HT1080 (cell line): ENCODE measurements at places on chromosomes 16 and 17.

DNA sequence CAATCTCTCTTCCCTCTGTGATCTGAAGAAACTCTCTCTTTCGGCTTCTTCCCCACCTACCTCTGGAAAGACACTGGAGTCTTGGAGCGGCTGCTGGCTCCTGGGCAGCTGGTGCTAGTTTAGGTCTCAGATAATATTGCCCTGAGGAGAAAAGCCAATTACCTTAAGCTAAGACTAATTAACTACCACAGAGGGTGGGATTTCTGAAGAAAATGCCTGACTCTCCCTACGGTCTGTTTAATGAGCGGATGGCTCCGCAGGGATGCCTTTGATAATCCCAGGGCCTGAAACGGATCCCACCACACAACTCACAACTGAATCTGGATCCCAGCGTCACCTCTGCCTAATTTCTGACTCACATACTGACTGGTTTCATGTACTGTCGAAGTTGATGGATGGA lies 127.0 kb upstream of the NLRP1 start:
- no peak for DNase-seq

GRCh38 chr16:66592814-66593213 lies 11.7 kb upstream of the CMTM3 start:
- DNase-seq: no peak

GRCh38 chr16:71319999-71320398 lies 30.8 kb upstream of the CMTR2 start:
- DNase-seq: no peak

GRCh38 chr17:66540131-66540781 lies 237.8 kb downstream of the PRKCA start:
- peak; percentile 95 for DNase-seq

GRCh38 chr16:67661101-67661761 lies 471 bp downstream of the PARD6A start:
- no peak for DNase-seq

DNA sequence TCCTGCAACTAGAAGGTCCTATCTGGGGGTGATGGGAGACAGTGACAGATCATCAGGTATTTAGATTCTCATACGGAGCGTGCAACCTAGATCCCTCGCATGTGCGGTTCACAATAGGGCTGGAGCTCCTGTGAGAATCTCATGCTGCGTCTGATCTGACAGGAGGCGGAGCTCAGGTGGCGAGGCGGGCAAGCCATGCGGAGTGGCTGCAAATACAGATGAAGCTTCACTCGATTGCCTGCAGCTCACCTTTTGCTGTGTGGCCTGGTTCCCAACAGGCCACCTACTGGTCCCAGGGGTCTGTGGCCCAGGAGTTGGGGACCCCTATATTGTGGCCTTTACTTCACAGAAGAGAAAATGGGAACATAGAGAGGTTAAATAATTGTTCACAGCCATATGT lies 200.4 kb downstream of the IRF8 start:
- DNase-seq: no peak

DNA sequence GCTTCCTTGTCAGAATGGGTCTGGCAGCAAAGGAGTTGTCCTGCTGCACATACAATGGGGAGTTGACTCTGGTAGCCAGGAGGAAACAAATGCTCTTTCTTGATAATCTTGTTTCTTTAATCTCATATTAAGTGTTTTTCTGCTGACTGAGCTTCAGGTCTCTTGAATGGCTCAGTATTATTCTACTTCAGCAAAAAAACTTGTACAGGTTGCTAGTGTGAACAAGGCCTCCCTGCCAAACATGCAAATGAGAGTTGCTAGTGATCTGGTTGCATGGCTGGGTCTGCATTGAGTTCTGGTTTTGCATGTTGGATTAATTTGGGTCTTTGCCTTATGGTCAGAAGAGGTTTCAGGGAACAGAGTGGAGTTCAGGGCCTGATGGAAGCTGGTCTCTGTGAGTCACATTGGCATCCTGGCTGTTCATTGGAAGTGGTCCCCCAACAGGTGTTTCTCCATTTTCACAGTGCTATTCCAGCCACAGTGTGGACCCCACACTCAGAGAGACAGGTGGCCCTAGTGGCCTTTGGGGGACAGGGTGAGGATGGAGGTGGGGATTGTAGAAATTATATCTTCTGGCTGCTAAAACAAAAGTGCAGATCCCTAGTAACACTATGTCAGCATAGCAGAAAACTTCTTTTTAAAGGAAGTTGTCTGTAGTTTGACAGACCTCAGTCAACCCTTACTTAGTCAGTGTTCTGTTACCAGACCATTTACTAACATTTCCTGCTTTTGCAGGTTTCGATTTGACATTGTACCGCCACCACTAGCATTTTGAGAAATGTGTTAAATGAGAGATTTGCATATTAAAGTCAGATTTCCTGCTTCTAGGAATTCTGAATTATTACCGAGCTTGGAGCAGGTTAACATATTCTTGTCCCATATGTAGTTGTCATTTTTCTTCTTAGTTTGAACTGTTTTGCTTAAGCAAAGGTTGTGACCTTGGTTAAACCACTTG lies 47.1 kb downstream of the EPN2 start:
- no peak for DNase-seq

GRCh38 chr16:62751218-62751617 lies 715.0 kb upstream of the CDH8 start:
- DNase-seq: no peak

GRCh38 chr17:2403044-2403443 lies 2.2 kb upstream of the MNT start:
- no peak for DNase-seq

DNA sequence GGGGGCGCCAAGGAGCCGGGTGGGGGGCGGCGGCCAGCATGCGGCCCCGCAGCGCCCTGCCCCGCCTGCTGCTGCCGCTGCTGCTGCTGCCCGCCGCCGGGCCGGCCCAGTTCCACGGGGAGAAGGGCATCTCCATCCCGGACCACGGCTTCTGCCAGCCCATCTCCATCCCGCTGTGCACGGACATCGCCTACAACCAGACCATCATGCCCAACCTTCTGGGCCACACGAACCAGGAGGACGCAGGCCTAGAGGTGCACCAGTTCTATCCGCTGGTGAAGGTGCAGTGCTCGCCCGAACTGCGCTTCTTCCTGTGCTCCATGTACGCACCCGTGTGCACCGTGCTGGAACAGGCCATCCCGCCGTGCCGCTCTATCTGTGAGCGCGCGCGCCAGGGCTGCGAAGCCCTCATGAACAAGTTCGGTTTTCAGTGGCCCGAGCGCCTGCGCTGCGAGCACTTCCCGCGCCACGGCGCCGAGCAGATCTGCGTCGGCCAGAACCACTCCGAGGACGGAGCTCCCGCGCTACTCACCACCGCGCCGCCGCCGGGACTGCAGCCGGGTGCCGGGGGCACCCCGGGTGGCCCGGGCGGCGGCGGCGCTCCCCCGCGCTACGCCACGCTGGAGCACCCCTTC lies 484 bp downstream of the FZD2 start:
- DNase-seq: no peak

DNA sequence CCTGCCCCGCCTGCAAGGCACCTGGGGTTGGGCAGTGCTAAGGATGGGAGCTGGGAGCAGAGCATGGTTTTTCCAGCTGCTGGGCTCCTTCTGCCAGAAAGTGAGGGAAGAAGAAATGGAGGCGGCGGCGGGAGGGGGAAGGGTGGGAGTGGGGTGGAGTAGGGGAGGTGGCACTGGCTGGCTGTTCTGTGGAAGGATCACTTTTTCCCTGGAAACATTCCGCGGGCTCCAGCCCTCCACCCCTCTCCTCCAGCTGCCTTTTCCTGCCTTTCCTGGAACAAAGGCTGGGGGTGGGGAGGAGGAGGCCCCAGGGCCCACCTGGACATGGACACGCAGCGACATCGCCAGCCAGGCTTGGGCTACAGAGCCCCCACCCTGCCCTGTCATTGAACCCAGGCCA lies 41.1 kb downstream of the CFAP20 start:
- DNase-seq: no peak

- peak; percentile 5 for DNase-seq
Observed at GRCh38 chr17:73998653-73999645, 204.5 kb upstream of the RPL38 start.

DNA sequence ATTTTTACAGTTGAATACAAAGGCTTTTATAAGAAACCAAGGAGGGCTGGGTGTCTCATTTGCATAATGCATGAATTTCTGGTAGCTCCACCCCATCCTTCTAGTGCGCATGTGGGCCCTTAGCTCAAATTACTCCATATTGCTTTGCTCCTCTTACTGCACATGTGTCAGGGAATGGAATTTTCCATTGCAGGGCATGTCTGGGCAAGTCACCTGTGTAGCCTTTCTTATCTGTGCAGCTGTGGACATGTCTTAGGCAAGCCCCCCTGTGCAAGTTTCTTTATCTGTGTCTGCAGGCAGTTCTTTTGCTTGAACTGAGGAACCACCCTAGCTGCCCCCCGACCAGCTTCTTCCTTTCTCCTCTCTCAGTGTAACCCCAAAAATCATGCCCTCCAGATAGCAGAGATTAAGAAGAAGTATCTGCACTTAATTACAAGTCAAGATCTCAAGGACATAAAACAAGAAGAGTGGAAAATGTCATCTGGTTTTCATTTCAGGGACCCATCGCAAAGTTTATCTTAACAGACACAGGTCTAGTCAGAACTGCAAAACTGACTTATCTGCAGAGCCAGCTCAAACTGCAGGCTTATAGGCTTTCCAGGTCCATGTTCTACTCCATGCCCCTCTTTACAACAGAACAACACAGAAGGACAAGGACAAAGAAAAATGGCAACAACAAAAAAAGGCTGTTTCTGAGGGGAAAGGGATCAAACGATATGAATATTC lies 137.9 kb upstream of the HS3ST4 start:
- DNase-seq: peak; percentile 29

GRCh38 chr16:11613381-11614303 lies 26.9 kb upstream of the LITAF start:
- no peak for DNase-seq

DNA sequence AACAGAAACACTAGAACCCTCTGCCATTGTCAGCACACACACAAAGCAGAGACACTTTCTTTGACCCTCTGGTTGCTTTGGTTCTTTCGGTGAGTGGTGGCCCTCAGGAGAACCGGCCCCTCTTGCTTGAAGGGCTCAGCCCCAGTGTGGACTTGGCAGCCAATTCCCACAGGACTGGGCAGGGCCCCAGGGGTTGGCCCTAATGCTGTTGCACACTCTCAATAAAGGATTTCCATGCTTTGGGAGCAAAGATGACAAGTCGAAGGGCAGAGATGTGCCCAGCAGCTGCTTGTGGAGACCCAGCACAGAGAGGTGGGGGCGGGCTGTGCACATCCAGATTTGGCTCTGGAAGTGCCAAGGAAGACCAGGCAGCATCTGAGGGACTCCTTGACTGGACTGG lies 149.0 kb downstream of the NTN1 start:
- no peak for DNase-seq

DNA sequence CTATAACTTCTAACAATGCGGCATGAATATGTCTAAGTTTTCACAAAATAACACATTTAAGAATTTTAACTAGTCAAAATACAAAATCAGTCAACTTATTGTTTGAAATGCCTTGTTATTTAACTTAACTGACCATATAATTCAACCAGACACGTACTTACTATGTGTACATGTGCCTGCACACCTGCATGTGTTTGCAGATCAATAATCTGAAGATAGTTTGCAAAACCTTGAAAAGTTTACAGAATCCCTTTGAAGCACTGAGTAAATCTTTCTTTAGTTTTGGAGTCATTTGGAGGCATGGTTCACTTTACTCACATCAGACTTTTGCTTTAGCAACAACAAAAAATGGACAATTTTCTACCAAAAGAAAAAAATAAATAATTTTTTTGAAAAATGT lies 363.8 kb downstream of the PMP22 start:
- no peak for DNase-seq

GRCh38 chr17:15965528-15965927 lies 20.6 kb downstream of the ADORA2B start:
- no peak for DNase-seq
